ENCODE measurements at places on chromosomes 12 and 14.

GRCh38 chr14:69994002-69994401, 114.8 kb downstream of the SMOC1 start:
- DNase-seq, result no peak

- DNase-seq, result no peak
These were observed 56.9 kb downstream of the SCAF11 start for GRCh38 chr12:45933504-45933903.

DNA sequence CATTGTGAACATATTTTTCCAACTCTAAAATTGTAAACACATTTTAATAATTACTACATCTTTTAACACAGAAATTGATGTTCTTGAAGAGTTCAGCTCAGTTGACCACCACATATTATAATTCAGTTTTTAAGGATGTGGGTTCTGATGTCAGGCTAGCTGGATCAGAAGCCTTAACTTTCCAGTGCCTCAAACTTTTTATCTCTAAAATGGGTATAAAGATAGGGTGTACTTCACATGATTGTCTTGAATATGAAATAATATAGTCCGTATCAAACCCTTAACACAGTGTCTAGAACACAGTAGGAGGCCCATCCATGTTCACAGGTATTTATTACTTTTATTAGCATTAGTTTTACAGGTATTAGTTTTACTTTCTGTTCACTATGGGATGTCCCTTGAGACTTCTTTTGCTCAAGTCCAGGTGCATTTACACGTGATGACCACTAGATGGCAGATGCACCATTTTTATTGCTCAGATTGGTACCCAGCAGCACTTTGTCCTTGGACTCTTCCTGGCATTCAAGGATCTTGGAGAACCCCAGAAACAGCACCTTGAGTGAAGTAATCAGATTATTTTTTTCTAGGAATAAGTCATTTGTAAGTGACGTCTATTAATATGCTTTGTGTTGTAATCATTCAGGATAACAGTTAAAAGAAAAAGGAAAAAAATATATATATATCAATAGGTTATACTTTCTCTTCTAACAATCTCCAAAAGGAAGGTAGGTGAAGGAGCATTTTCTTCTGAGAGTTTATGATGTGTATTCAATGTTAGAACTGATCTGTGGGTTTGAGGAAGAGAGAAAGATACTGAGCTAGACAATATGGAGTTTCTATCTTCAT, 580.2 kb downstream of the ETNK1 start:
- peak; percentile 72 for DNase-seq

DNA sequence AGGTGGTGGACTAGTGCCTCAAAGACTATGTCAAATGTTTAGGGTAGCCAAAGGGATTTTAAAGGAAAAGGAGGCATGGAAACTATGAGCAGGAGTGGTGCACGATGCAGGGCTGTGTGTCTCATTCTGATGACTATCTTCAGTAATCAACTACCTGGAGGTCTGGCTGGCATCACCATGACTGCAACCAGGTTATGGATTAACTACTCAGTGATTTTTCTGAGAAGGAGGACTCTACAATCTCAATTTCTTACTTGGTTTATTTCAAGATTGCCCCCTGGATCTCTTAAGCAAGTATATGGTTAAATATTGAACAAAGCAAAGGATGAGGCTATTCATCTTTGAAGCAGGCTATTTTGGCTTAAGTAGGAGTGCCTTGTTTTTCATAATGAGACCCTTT, 19.2 kb upstream of the EDDM3A start:
- no peak for DNase-seq

DNA sequence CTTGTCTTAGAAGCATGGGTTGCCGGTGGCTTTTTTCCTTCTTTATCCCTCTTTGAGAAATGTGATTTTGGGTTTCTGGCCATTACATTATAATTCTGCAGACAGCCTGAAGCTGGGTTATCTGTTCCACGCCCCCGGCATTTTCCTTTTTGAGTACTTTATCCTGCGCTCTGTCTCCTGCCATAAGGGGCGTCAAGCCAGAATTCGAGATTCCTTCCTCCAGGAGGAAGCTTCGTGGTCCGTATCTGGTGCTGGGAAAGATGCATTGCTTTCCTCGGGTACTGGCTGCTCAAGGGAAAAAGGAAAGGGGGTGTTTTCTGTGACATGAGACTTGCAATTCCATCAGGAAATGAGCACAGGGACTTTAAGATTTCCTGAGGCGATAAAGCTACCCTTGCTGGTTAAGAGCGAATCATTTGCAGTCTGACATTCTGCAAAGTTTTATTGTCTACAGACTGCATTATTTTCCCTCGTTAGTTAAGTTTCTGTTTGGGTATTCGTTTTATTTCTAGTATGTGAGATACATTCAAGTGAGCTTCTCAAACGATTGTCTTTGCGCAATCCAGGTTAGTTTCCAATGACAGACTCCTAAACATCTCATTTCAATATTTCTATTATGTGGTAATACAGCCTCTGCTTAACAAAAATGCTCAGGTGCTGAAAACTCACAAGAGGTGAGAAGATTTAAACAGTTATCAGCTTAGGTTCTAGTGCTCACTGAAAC, 694 bp downstream of the AKAP5 start:
- DNase-seq, result peak; percentile 61

DNA sequence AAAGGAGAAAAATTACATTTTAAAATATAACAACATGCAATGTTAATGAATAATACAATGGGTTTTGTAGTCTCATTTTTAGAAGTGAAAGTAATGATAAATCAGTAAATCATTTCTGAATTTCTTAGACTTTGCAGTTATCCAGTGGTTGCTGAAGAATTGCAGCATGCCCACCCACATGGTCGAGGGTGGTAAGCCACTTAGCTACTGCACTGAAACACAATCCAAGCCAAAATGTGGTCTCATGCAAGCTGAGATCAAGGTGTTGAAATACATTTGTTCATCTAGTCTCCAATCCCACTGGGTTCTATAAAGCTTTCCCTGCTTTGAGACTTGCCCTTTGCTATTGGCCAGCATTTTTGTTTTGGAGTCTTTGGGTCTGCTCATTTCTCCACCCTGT, 247.9 kb downstream of the NELL2 start:
- no peak for DNase-seq

GRCh38 chr12:112796067-112796466, 4.5 kb downstream of the RPH3A start:
- no peak for DNase-seq

Data from iPS-NIHi11 (cell line).